Renal cortical epithelial cell (primary cell): ENCODE measurements at places on chromosomes 16 and 17. TPM values are rescaled to one million over a fixed set of nuclear protein-coding genes. Genes with fewer than 3 reads are reported as not detected.

CD19 gene
- not detected in 2 replicates for total RNA-seq

TNK1 gene
- 3.6 and 8.0 TPM in 2 replicates for total RNA-seq

CYGB gene
- 10.3 and 49.8 TPM in 2 replicates for total RNA-seq

MFAP4 gene
- 0.15 TPM in 1 of 2 replicates, not detected in the other for total RNA-seq

MT3 gene
- not detected in 2 replicates for total RNA-seq

KRT34 gene
- 0.05 and 26.4 TPM in 2 replicates for total RNA-seq

GPR179 gene
- under 0.01 TPM in 1 of 2 replicates, not detected in the other for total RNA-seq

RPL27 gene
- total RNA-seq, result 476 and 871 TPM in 2 replicates

LRRC36 gene
- total RNA-seq, result 1.6 TPM in 1 of 2 replicates, not detected in the other

DNAAF1 gene
- total RNA-seq, result 0.45 TPM in 1 of 2 replicates, not detected in the other

ZNF48 gene
- total RNA-seq, result 12.7 and 13.8 TPM in 2 replicates

BAIAP2 gene
- total RNA-seq, result 29.2 and 55.2 TPM in 2 replicates

PRDM7 gene
- not detected in 2 replicates for total RNA-seq

MRPL28 gene
- total RNA-seq, result 59.4 and 95.9 TPM in 2 replicates

TBC1D3K gene
- total RNA-seq, result not detected in 2 replicates

PLEKHH3 gene
- total RNA-seq, result 9.6 and 14.2 TPM in 2 replicates
